ENCODE measurements at places on chromosomes 11 and 22.

DNA sequence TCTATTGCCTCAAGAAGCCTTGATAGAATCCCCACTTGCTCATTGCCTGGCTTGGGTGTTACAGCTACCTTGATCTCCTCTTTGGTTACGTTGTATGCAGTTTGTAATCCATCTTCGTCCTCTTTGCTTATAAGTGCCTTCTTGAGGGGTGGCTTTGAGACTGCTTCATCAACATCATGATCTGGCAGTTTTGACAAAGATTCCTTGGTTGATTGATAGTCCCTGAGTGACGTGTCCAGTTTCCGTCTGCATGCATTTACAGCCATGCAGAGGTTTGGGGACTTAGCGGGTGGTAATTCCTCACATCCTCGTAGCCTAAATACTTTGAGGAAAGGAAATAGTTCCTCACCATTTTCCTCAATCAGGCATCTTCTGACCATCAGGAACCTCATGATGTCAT, 23.1 kb downstream of the NEU3 start:
- DNase-seq = no peak

- no peak for DNase-seq
Observed at GRCh38 chr22:38244106-38244505, 28.7 kb downstream of the TMEM184B start.

GRCh38 chr22:43473441-43473840, 61.6 kb downstream of the MPPED1 start:
- DNase-seq = no peak

DNA sequence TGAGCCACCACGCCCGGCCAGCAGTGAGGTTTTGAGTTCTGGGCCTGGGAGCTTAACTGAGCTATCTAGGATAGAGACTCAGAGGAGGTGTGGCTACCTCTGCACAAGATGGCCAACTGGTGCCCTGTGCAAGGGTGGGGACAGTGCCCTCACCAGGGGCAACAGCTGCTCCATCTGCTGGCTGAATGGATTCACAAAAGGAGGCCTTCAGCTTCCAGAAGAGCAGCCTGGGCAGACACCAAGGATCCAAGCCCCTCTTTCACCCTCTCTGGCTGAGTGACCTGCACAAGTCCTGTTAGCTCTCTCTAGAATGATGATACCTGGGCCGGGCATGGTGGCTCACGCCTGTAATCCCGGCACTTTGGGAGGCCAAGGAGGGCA, 33.5 kb upstream of the BAIAP2L2 start:
- DNase-seq = peak; percentile 16

- DNase-seq = no peak
Observed at GRCh38 chr11:121716060-121716459, 263.3 kb upstream of the SORL1-AS1 start.

DNA sequence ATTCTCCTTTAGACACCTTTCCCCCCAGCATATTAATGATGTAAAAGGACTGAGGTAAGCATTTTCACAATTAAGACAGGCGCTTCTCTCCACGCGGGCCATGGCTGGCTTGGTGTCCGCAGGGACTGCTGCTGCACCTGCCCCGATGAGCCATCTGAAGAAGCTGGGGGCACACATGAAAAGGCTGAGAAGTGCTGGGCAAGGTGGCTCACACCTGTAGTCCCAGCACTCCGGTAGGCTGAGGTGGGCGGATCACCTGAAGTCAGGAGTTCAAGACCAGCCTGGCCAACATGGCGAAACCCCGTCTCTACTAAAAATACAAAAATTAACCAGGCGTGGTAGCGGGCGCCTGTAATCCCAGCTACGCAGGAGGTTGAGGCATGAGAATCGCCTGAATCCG, 21.3 kb downstream of the KRTAP5-6 start:
- DNase-seq = no peak

- DNase-seq = no peak
Observed at GRCh38 chr11:92131289-92131865, 93.2 kb upstream of the FAT3 start.

- no peak for DNase-seq
Observed at GRCh38 chr11:65478388-65479183, 20.3 kb upstream of the MALAT1 start.

DNA sequence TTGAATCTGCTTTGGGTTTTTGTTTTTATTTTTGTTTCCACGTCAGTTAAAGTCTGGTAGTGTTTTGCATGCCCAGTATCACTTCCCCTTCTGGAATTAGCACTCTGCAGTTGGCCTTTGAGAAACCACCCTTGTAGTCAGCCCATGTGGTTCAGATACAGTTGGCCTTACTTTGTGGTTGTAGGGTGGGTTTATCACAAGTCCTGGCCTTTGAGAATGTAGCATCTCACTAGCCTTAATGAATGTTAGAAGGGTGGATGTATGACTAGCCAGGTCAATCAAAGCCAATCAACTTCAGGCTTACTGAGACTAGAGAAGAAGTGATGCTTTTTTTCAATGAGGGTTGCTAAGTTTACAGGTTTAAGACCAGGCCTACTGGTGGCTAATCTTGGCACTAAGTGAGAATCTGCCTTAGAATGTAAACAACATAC, 19.8 kb downstream of the ARL14EP start:
- no peak for DNase-seq

- no peak for DNase-seq
Observed at GRCh38 chr11:2791139-2791520, 91.3 kb upstream of the KCNQ1OT1 start.

GRCh38 chr11:20909995-20910726, 240.8 kb downstream of the NELL1 start:
- no peak for DNase-seq

- DNase-seq = no peak
Observed at GRCh38 chr11:25615069-25615468, 716.9 kb upstream of the ANO3 start.

- DNase-seq = no peak
Observed at GRCh38 chr11:19646308-19646707, 66.3 kb upstream of the NAV2 start.

- no peak for DNase-seq
Observed at GRCh38 chr22:30680991-30681770, 13.5 kb upstream of the OSBP2 start.

DNA sequence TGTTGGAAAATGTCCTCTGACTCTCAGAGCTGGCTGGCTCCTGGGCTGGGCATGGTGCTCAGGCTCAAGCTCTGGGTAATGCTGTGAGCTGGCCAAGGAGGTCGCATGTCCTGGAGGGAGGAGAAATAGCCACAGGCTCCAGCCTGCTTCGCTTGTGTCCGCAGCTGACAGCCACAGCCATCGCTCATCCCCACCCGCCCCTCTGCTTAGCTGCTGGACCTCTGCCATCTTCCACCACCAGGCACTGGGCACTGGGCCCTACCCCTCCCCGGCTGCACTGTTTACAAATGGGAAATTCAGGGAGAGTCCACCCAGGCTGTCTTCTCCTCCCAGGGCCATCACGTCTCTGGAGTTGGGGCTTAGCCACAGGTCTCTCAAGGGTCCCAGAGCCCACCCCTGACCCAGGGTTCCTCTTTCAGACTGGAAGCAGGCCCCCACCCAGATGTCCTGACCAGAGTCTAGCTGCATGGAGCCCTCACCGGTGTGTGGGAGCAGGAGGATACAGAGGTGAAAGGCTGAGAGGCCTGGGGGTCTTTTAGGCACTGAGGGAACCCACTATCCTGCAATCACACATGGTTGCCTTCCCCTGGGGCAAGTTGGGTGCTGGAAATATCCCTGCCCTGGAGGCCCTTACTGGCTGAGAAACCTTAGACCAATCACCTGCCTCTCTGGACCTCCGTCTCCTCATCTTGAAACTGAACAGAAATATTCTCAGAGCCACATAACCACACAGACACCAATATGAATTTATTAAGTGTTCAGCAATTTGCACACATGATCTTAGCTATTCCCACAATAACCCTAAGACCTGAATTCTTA, 62.7 kb downstream of the CD82 start:
- DNase-seq = no peak

- DNase-seq = no peak
Observed at GRCh38 chr22:25039754-25040153, 87.2 kb downstream of the KIAA1671 start.

DNA sequence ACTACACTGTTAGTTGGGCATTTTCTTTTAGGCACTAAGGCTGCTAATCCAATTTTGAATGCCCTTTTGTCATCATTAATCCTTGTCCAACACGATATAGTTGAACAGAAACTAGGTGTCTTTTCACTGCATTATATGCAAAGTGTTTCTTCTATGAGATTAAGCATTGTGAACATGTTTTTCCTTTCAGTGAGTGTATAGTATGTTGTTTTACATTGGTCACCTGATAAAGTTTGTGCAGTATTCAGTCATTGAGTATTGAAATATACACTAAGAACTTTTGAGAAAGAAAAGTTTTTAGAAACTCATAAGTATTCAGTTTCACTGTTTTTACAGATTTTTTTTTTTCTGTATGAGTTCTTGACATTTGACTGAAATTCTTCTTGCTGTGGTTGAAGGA, 59.0 kb downstream of the ZC3H12C start:
- DNase-seq = no peak

DNA sequence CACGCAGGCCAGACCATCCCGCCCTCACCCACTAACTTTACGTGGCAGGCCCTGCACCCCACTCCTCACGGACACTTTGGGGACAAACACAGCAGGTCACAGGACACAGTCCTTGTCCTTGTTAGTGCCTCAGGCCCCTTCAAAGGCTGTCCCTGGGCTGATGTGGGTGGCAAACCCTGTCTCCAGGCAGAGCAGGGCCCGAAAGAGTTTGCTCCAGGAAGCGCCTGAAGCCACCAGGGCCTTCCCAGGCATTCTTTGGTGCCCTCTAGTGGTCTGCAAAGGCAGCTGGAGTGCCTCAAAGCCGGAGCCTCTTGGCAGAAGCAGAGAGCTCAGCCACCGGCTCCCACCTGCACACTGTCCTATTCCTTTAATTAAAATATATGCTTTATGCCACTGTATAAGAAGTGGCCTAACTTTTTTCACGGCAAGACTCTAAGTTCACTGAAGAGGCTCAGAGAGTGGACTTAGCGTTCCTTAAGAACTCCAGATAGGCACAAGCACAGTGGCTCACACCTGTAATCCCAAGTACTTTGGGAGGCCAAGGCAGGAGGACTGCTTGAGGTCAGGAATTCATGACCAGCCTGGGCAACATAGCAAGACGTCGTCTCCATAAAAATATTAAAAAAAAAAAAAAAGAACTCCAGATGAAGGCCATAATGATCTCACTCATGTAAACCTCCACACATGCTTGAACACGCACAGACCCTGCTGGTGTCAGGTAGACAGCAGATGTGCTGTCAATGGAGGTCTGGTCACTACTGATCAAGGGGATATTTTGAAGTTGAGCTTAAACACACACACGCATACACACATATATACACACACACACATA, 11.1 kb downstream of the TXN2 start:
- peak; percentile 84 for DNase-seq

DNA sequence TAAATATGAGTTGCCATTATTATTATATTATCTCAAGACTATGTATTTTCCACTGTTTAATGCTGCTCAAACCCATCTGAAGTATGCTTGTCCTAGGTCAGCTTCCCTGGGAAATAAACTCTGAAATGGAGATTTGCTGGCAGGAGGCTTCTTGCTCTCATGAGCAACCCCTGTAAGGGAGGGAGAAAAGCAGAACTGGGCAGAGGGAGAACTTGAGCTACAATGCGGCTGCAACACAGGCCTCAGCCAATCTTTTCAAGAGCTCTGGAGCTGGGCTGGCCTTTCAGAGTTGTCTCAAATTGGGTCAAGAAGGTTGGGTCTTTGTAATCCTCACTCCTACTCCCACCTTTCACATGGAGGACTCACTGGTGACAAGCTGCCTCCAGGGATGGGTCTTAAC, 412.6 kb downstream of the TENM4 start:
- no peak for DNase-seq

GRCh38 chr11:45017329-45017728, 66.6 kb upstream of the TP53I11 start:
- no peak for DNase-seq

DNA sequence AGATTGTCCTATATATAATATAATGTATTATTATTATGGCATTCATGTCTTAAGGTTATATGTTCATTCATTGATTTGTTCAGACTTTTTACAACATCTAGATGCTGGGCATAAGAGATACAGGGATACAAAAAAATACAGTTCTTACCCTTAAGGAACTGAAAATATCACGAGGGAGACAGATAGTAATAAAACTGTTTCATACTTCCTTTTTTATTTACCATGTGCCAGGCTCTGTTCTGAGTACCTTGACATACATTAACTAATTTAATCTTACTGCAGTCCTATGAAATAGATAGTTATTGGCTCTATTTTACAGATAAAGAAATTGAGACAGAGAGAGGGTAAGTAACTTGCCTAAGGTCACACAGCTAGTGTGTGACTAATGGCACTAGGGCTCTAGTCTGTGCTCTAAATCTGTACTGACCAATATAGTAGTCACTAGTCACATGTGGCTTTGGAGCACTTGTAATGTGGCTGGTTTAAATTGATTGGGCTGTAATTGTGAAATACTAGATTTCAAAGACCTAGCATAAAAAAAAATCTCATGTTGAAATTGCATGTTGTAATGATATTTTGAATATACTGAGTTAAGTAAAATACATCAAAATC, 21.3 kb downstream of the TRIM44 start:
- no peak for DNase-seq

DNA sequence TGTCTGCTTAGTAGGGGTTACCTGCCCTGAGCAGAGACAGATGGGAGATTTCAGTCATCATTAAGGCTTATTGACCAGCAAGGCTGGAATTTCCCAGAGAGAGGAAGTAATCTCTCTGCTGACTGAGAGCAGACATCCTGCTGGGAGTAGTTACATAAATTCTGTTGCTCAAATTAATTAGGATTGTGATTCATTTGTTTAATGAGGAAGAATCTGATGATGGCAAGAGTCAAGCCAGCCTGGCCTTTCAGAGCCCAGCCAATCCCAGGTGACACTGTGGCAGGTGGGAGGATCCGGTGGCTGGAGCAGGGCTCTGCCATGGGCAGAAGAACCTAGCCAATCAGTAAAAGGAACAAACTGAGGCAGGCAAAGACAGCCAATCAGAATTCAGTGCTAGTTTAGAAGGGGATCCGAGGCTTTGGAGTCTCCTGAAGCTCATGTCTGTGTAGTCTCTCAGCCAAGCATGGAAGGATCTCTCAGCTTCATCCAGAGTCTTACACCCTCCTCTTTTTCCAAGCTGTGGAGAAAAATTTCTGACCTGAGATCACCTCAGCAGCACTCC, 61.2 kb upstream of the CHST1 start:
- no peak for DNase-seq

- DNase-seq = peak; percentile 86
Observed at GRCh38 chr11:14578541-14578956, 58.4 kb upstream of the PSMA1 start.

DNA sequence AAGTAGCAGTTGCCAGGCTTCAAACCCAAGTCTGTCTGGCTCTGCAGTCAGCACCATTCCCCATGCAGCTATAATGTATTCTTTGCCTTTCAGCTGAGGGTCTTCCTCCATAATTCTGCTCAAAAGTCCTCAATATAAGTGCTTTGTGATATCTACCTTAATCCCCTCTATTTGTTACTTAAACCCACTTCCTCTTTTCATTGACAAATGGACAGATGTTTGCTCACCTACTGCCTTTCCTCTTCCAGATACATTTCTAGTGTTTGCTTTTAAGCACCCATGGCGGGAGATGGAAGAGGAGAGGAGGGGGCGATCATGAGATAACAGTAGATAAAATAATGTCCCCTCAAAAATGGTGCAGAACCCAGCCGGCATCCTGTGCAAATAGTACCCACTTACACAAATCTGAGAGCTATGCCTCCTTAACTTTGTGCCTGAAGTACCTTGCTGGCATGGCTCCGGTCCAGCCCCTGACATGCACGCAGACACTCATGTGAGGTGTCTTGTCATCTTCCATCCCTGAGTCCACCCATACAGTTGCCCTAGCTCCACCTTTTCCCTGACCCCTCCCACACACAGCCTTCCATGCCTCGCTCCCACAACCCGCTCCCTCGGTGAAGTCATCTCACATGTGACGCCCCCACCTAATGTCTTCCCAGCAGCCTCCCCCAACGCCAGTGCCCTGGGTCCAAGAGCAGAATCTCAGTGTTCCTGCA, 109.6 kb downstream of the TRIM29 start:
- no peak for DNase-seq
